ENCODE measurements at places on chromosomes 16 and 17.
A peak's percentile ranks its signal among the peaks of the same experiment; 100 is the strongest.

GRCh38 chr17:68185820-68186219 is 62.0 kb upstream of the AMZ2 start:
- DNase-seq = no peak

DNA sequence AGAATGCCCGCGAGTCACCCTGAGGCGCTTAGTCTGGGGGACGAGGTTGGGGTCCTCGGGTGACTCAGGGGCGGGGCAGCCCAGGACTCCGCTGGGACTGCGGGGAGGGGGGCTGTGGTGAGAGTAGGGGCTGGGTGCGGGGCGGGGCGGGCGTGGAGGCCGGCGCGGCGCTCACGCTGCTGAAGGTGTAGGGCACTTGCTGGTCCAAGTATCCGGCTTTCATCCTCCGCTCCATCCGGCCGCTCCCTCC is 832 bp downstream of the ETV4 start:
- DNase-seq = no peak

DNA sequence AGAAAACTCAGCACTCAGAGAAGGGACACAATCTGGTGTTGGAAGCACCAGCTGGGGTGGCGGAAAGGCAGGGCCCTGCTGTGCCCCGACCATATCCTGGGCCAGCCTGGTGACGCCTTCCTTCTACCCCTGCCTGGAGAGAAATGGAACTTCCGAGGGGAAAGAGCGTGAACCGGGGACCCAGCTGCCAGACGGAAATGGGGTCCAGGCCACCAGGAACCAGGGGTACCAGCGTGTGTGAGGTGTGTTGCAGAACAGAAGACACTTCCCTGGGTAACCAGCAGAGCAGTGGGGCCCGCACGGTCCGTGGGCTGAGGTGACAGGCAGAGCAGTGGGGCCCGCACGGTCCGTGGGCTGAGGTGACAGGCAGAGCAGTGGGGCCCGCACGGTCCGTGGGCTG is 6.8 kb downstream of the RAB40B start:
- DNase-seq = no peak

GRCh38 chr17:6599364-6599763 is 41.1 kb downstream of the KIAA0753 start:
- peak; percentile 77 for DNase-seq

GRCh38 chr17:15039366-15039765 is 225.8 kb downstream of the PMP22 start:
- no peak for DNase-seq

DNA sequence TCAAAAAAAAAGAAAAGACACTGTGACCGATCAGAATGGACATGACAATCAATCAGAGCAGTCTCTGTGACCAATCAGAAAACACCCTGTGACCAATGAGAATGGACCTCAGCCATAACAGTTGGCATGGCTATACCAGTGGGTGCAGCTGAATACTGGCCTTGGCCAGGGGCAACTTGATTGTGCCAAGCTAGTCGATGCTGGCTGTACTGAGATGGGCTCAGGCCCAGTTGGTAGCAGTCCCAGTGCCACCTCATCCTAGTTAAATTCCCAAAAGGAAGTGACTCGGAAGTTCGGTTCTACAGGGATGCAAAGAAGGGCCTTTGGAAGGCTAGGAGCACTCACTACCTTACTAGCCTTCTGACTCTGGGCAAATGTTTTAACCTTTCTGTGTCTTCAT is 37.2 kb upstream of the BCO1 start:
- DNase-seq = peak; percentile 29

- peak; percentile 42 for DNase-seq
Measured at GRCh38 chr16:1691276-1691675, 13.2 kb downstream of the JPT2 start.

- DNase-seq = no peak
Measured at GRCh38 chr17:45709728-45710288, 74.3 kb upstream of the CRHR1 start.

DNA sequence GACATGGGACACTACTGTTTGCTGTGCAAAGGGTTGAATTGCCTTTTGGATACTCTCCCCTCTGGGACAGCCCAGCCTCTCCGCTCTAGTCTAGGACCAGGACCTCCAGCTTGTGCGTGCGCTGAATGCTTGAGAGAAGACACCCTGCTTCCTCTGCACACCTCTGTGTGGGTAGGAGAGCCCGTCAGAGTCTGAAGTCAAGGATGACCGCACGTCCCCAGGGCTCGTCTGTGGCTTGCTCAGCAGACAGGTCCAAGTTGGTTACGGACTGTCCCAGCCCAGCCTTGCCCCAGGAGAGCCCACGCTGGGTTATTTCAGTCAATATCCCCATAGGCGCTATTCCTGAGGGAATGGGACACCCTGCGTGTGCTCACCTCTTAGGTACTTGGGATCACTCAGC is 3.7 kb downstream of the C16orf89 start:
- DNase-seq = no peak
